GOT3 (cell line): ENCODE measurements at places on chromosomes 13 and 19.

DNA sequence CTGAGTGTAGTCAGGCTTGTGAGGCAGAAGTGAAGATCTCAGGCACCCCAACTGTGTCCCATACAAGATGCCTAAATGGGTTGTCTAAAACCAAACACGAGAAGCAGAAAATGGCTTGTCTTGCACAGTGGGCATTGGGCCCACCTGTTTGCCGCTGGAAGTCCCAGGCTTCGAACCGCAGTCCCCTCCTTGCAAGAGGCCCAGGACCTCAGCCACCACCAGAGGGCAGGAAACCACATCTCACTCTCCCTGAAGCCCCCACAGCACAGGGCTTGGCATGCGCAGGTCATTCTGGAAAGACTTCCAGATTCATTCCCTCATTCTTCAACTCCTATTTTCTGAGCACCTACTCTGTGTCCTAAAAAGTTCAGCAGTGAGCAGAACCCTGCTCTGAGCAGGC is 973.7 kb downstream of the UQCRFS1 start:
- DNase-seq: no peak

- no peak for DNase-seq
Measured at GRCh38 chr13:72204291-72204690, 337.3 kb upstream of the DACH1 start.

GRCh38 chr13:84655677-84656076 is 773.4 kb upstream of the SLITRK1 start:
- no peak for DNase-seq

DNA sequence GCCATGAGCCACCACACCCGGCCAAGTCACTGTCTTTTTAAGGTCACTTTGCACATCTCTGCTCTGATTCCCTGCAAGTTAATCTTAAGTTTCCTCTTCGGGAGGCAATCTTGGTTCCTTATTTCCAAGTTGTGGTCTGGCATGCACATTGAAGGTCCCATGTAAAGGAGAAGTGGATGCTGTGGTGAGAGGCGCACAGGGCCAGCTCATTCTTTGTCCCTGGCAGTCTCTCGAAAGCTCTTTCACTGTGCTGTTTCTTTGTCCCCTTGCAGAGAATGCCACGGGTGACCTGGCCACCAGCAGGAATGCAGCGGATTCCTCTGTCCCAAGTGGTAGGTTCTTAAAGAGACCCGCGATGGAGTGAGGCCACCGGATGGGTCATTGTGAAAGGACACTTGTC is 16.4 kb upstream of the C19orf33 start:
- no peak for DNase-seq

DNA sequence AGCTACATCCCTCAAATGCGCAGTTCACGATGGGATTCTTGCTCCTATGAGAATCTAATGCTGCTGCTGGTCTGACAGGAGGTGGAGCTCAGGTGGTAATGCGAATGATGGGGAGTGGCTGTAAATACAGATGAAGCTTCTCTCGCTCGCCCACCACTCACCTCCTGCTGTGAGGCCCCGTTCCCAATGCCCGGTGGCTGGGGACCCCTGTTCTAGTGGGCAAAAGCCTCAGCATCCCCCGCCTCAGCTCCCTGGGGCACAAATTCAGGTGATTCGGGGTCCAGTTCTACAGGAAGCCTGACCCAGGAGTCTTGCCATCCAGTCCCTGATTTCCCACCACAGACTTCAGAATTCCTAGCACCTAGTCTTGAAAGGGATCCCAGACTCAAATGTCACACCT is 3.7 kb downstream of the RETN start:
- no peak for DNase-seq

DNA sequence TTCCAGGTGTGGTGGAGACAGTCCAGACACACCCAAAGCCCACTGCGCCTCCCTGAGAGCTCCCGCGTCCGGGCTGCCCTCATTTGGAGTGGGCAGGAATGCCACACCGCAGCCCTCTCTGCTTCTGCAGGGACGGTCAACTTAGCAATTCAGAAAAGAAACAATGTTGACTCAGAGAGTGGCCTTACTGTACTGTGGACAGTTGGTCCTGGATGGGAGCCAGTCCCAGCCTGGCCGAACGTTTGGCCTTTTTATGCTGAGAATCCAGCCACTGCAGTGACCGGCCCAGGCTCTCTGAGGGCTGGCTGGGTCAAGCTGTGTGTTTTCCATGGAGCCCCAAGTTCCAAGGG is 7.2 kb downstream of the GAS6 start:
- DNase-seq: no peak

- peak; percentile 14 for DNase-seq
Measured at GRCh38 chr19:39052243-39052746, 19.9 kb upstream of the FBXO27 start.

DNA sequence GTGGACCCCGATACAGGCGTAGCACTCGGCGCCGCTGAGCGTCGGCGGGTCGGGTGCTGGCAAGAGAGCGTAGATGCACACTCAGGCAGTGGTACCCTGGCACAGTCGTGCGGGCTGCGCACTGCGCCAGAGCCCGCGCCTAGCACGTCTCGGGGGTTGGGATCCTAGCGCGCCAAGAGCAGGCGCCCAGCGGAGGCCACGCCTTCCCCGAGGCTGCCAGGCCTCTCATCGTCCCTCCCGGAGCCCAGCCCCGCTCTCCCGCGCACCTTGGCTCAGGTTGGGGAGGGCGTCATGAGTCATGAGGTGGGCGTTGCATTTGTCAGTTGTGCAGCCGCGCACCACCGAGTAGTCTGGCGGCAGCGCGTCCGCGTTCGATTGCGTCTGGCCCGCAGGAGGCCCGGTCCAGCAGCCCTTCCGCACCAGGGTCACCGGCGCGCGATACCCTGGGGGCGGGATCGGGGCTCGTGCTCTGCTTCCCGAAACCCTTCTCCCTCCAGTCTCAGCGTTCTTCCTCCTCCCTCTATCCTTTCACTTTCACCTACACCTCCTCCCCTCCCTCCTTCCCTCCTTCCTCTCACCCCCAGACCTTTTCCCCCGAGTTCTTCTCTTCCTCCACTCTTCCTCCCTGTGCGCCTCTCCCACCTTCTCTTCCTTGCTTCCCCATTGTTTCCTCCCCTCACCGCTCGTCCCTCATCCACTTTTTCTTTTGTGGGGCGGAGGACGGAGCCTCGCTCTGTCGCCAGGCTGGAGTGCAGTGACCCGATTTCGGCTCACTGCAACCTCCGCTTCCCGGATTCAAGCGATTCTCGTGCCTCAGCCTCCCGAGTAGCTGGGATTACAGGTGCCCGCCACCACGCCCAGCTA is 3.5 kb downstream of the LYPD5 start:
- no peak for DNase-seq

- DNase-seq: no peak
Measured at GRCh38 chr19:42421591-42422031, 5.6 kb downstream of the LIPE start.

- DNase-seq: no peak
Measured at GRCh38 chr19:35119578-35120155, 4.0 kb downstream of the FXYD3 start.

DNA sequence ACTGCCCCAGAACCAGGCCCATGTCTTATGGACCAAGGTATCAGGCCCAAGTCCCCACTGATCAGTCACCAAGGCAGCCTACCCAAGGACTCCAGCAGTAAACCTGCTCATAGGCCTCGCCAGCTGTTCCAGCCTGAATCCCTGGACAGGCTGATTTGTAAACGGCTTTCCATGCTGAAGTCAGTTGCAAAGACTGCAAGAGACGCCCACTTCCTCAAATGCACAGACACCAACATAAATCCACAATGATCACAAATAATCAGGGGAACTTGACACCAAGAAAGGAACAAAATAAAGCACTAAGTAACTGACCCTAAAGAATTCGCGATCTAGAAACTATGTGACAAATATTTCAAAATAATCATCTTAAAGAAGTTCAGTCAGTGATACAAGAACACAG is 75.2 kb downstream of the RXFP2 start:
- DNase-seq: no peak

- no peak for DNase-seq
Measured at GRCh38 chr13:66995203-66995611, 234.9 kb downstream of the PCDH9 start.

GRCh38 chr13:111666164-111666776 is 345.8 kb downstream of the TEX29 start:
- DNase-seq: no peak

- no peak for DNase-seq
Measured at GRCh38 chr19:35901854-35902661, at the start of gene HCST. Gene HCST (plus strand): TSS chr19:35902529. CDS start chr19:35902594, 65 bp downstream.

GRCh38 chr13:31160857-31161556 is 697 bp downstream of the HSPH1 start:
- DNase-seq: no peak

DNA sequence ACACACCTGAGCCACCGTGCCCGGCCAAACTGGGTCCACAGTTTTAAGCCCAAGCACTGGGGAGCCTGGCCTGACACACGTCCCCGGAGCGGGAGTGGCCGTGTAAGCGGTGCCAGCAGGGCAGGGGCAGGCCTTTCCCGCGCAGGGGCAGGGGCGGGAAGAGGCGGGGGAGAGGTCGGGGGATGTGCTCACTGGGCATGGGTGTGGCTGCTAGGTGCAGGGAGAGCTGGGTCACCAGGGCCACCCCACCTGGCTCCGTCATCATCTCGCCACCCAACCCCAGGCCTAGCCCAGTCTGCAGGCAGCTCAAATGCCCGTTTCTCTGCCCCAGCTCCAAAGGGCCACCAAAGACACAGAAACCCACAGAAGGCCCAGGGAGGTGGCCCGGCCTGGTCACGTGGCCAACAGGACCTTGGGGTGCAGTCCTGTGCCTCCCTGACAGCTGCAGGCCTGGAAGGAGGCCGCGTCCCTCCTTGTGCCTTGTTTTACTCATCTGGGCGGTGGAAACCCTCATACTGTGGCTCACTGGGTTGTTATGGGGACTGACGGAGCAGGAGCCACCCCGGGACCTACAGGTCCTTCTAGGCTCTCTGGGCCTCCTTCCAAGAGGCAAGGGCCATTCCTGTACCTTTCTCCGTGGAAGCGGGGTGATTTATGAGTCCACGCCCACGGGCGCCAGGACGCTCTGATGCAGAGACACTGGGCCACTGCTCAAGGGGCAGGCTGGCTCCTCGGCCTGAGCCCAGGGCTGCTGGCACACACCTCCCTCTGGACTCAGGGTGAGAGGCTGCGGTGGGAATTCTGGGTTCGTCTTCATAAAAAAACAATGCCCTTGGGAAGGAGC is 27.7 kb downstream of the MAP2K2 start:
- DNase-seq: no peak

DNA sequence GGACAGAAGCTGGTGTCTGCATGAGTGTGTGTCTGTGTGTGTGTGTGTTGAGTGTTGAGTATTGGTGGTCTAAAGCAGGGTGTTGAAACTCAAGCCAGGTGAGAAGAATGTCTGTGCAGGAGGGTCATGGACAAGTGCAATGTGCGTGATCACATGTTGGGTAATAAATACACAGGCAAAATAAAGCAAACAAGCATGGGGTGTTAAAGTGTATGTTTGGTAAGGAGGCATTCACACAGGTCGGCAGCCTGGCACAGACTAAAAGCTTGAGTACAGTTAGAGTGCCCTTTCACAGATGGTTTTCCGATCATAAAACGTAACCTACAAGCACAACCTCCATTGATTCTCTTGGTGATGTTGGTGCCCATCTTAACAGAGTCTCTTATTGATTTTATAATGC is 476.9 kb upstream of the KLHL1 start:
- no peak for DNase-seq

DNA sequence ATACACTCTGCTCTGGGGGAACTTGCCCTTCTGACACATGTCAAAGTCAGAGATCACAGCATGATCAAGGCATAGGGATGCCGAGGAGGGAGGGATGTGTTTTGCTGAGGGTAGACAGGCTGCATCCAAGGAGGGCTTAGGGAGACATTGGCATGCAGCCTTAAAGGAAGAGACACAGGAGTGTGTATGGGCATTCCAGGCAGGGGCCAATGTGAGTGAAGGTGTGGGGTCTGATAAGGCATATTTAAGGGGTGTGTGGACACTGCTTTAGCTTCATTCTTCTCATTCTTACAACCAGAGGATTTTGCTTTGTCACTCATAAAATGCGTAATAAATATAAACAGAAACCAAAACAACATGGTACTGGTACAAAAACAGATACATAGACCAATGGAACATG is 193.4 kb downstream of the RGCC start:
- DNase-seq: no peak

DNA sequence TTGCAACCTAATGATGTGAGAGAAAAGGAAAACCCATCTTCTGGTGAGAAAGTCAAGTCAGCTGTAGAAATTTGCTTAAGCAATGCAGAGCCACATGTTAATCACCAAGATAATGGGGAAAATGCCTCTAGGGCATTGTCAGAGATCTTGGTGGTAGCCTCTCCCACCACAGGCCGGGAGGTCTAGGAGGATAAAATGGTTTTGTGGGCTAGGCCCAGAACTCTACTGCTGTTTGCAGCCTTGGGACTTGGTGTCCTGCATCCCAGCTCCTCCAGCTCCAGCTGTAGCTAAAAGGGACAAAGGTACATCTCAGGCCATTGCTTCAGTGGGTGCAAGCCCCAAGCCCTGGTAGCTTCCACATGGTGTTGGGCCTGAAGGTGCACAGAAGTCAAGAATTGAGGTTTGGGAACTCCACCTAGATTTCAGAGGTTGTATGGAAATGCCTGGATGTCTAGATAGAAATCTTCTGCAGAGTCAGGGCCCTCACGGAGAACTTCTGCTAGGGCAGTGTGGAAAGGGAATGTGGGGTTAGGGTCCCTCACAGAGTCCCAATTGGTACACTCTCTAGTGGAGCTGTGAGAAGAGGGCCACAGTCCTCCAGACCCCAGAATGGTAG is 382.2 kb upstream of the KLHL1 start:
- no peak for DNase-seq

GRCh38 chr13:27962982-27963381 is 6.1 kb downstream of the CDX2 start:
- no peak for DNase-seq

- no peak for DNase-seq
Measured at GRCh38 chr13:101397742-101398141, 18.6 kb downstream of the NALCN start.

GRCh38 chr19:13952931-13953531 is 722 bp downstream of the DCAF15 start:
- DNase-seq: no peak

- DNase-seq: no peak
Measured at GRCh38 chr19:51765086-51765485, 4.1 kb downstream of the FPR2 start.

DNA sequence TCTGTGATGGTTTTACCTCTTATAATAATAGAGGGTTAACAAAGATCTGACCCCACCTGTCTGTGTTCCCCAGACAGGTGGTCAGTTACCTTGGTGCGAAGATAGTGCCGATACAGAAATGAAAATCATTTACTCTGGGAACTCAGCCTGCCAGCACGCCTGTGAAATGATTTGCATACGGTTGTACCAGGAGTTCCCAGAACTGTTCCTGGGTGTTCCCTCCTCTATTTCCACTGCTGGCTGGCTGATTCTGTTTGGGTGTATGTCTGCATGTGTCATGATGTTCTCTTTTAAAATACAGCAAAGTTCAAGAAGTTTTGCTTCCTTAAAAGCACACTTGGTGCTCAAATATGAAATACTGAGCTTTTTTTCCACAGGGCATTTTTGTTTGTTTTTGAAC is 527.1 kb downstream of the FGF9 start:
- no peak for DNase-seq

GRCh38 chr19:38918526-38918925 is 6.5 kb upstream of the CCER2 start:
- DNase-seq: no peak
